Fibroblast of skin of right biceps (primary cell): ENCODE measurements at places on chromosomes 2 and 18.

DNA sequence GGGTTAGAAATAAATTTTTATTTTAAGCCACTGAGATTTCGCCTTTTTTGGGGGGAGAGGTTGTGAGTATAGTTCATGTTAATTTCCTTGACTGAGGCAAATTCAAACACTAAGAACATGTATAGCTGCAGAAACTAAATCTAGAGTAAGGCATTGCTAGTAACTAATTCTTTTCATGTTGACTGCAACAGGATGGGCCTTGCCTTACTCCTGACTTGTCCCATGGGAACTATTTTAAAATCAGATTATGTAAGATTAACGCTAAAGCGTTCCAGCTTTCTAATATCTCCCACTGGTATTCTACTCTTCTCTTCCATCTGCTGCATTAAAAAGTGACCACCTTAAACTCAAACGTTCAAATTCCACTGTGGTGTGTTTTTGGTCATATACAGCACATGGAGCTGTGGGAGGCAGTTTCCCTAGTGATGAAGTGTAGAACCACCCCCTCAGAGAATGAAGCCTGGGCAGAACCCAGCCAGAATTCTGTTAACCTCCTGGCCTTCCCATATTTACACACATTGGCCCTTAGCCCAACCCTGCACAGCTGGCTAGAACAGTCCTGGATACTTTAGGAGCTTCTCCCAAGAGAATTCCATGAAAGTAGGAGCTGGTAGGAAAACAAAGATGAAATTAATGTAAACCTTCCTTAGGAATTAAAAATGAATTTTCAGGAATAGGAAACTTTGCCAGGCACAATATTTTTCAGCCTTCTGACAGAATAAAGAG, 687.8 kb downstream of the SLC4A3 start:
- DNase-seq: peak; percentile 15

- no peak for DNase-seq
Measured at GRCh38 chr2:29726976-29727375, 194.4 kb downstream of the ALK start.

GRCh38 chr18:45335282-45336043, 279.8 kb upstream of the SLC14A2 start:
- peak; percentile 46 for DNase-seq

GRCh38 chr2:224039080-224039769, at the start of gene SERPINE2:
TSS of gene SERPINE2 (minus strand) at chr2:224039286. CDS start at chr2:224001900, 37,386 bp downstream.
- DNase-seq: peak; percentile 83

- DNase-seq: no peak
Measured at GRCh38 chr2:239272626-239273025, 128.2 kb downstream of the HDAC4 start.

- DNase-seq: no peak
Measured at GRCh38 chr2:59677158-59677557, 876.3 kb downstream of the BCL11A start.

- DNase-seq: no peak
Measured at GRCh38 chr2:135373702-135374101, 157.3 kb downstream of the ZRANB3 start.

DNA sequence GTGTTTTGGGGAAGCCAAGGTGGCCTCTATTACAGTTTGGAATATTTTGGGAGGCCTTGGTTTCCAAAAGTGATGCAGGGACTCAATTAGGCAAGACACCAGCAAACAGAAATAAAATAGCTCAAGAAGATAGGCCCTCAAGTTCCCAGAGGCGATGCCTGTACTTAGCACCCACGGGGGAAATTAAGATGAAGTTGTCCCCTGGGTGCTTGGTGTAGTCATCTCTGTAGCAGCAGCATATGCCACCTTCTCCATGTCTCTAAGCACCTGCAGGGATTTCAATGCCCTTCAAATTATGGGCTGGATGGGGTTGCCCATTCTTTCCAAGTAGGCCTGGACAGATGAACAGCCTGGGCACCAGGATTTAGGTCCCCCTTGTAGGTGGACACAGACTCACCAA, 185.0 kb downstream of the CTIF start:
- DNase-seq: no peak

GRCh38 chr2:79139423-79139822, 19.1 kb downstream of the REG1A start:
- no peak for DNase-seq

DNA sequence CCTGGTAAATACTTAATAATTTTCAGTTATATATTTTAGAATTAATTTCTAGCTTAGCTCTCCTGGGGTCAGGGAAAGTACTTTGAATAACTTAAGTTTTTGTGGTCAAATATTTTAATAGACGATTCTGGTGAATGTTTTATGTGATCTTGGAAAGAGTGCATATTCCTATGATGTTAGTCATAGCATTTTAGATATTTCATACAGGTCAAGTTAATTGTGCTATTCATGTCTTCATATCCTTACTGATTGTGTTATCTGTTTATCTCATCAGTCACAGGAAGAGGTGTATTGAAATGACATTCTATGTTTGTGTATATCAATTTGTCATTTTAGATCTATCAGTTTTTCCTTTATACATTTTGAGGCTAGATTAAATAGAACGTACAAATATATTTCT, 576.2 kb downstream of the CPS1 start:
- DNase-seq: peak; percentile 14

DNA sequence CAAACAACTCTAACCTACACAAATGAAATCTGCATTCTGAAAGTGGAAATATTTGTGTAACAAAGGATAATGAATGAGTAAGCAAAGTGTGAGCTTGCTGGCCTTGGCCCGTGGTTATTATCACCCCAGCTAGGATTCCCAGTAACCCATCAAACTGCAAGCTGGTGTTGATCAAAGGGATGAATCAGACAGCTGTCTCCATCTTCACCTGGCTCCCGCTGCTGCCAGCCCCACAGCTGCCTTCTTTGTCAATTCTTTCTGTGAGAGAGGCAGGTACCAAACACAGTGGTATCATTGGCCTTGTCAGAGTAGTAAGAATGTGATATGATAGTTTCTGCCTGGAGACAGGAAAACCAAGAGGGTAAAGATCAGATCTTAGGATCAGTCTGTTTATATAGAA, 25.2 kb upstream of the RGPD4 start:
- no peak for DNase-seq

GRCh38 chr2:10220045-10220901, 82.4 kb upstream of the HPCAL1 start:
- DNase-seq: no peak

- DNase-seq: peak; percentile 80
Measured at GRCh38 chr2:5453220-5454050, 238.7 kb upstream of the SOX11 start.

- no peak for DNase-seq
Measured at GRCh38 chr2:32960647-32961403, 14.1 kb downstream of the LTBP1 start.

GRCh38 chr2:68478688-68479087, 11.3 kb downstream of the APLF start:
- DNase-seq: no peak

DNA sequence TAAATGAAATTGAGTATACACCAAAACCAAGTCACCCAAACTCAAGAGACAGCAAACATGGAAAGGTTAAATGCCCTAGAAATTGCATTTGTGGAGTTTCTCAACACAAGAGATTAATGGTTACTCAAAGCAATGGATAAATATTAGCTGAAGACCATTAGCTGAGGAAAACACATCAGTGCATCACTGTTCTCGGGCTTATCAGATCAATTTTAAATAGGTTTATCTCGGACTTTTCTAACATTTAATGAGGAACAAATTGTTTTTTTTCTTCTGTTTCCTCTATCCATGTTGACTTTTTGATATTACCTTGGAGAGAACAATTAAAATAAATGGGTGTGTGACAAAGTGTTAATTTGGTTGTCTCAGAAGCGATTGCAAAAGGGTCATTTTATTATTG, 105.4 kb upstream of the PIK3C3 start:
- no peak for DNase-seq
